Epithelial cell of esophagus (primary cell): ENCODE measurements at places on chromosomes 11 and 22.

DNA sequence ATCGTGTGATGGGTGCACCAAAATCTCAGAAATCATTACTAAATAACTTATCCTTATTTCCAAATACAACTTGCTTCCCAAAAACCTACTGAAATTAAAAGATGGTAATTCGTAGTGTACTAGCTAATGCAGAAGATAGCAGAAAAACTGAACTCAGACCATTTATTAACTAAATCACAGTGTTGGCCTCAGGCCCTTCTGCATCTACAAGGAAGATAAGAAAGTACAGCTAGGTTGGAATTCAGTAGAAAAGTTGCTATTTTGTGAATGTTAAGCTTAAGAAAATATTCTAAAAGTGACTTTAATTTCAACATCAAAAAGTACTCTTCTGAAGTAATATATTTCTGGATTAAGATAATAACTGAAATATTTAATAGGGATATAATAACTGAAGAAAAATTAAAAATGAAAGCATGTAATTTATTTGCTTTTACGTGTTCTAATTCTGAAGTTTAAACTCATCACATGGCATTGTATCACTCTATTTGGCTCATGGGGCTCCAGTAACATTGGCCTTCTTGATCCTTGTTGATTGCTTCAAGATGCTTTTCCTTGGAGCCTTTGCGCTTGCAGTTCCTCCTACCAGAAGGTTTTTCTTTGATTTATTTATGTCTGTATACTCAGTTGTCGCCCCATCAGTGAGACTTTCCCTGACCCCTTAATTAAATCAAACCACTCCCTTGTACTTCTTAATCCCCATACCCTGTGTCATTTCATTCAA is 847.9 kb upstream of the ANO3 start:
- no peak for DNase-seq

DNA sequence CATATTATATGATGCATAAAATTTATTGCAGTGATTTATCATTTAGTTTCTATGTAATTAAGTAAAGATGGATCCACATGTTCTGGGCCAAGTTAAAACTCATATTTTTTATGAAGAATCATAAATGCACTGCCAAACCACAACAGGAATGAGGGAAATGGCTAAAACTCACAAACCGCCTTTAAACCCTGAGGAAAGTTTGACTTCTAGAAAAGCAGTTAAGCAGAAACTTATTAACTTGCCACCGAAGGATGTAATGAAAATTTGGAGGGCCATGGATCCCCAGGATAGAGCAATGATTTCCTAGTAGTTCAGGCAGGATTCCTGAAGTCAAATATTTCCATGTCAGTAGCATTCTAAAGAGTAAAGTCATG is 218.3 kb upstream of the CTSC start:
- no peak for DNase-seq

DNA sequence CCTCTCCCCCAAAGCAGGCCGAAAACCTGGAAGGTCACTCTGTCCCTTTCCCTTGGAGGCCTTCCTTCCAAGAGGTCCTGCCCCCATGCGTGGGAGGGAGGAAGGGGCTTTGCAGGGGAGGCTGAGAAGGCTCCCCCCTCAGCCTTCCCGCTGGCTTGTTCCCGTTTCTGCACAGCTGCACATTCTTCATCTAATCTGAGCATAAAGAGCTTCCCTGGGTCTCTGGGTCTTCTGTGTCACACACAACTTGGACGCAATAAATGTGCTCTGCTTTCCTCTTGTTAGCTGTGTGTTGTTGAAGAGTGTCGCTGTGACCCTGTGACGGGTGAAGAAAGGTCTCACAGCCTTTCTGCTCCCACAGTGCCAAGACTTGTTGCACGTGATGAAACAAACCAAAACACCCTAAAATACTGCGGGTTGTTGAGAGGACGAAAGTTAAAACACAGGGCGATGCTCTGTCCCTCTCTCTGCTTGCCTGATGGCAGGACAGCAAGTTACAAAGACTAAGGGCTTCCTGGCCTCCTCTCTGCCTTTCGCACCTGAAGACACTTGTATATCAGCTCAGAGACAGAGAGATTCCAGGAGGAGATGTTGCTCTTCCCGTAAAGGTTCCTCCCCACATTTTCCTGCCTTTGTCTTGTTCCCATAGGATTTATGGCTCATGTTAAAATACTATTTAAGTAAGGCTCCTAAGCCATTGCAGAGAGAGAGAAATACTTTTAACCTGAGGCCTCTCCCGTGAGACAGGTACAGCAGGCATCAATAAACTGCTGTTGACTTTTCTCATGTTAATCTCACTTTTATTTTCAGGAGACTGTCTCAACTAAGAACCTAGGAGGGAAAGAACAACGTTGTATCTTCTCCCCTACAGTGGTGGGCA is 15.4 kb upstream of the IFITM3 start:
- DNase-seq: no peak

GRCh38 chr22:49303061-49303735 is 524.5 kb downstream of the BRD1 start:
- DNase-seq: no peak

DNA sequence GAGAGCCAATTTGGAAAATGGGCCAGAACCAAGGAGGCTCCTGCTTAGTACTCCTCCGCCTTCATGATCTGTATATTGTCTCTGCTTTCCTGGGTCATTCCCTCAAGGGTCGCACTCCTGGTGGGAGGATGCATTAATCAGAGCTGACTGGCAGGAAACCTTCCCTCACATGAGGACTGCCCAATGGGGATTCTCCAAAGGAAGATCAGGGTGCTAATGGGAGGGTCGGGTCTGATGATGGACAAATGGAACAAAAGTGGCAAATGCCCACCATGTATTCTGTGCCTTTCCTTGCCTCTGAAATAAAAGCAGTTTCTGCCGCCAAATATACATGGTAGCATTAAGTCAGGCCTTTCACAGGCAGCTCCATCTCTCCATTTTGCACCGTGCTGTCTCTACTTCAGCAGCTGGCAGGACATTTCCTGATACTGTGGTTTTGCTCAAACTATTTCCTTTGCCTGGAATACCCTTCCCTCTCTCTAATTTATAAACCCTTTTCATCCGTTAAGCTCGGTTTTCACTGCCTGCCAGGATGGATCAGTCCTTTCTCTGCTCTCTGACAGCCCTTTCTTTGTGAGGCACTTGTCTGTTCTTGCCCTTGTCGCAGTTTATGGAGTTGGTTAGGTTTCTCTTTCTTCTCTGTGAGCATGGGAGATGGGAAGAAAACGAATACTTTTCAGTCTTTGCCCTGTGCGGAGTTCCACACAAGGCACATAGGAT is 13.5 kb downstream of the SREBF2 start:
- DNase-seq: no peak

DNA sequence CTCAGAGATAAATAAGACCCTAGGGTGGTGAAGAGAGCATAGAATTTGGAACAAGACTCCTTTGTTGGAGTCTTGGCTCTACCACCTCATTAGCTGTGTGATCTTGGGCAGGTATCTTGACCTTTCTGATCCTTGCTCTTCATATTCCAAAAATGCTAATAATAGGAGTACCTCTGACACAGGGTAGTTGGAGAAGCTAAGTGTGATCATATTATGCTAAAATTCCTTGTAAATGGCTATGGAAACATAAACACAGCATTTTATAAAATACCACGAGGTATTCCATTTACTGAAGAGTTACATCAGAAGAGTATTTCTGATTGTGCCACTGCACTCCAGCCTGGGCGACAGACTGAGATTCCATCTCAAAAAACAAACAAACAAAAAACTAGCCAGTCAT is 9.4 kb downstream of the PTPRJ start:
- no peak for DNase-seq

DNA sequence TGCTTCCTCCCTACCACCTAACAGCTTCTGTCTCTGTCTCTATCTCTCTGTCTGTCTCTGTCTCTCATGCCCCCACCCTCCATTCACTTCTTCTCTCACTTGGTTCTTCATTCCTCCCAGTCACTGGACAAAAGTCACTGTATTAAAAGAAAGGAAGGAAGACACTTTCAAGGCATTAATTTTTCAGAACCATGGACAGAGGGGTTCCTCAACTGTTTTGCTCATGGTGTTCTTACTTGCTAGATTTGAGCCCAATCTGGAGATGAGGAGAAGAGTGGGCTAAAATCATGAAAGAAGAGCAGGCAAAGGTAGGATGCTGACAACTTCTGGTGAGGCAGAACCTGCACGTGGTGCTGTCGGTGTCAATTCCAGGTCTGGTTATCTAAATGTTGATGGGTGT is 116.7 kb upstream of the LARGE1 start:
- DNase-seq: no peak

DNA sequence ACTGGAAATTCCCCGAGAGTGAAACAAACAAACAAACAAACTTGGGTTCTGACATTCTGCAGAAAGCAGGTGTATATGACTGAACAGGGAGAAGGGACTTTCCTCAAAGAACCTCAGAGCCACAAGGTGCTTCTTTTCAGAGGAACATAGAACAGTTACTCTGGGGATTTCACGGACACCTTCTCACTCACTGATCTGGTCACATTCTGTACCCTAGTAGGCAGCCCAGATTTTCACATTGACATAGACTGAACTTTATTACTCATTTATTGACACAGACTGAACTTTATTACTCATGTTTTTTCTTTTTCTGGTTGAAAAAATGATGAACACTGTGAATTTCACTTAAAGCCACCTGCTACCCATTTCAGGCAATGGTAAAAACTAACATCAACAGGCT is 263.0 kb downstream of the OPCML start:
- no peak for DNase-seq

- peak; percentile 14 for DNase-seq
These were observed 24.9 kb downstream of the CDKN1C start for GRCh38 chr11:2860636-2861035.

- DNase-seq: no peak
These were observed 924.3 kb downstream of the TBC1D22A start for GRCh38 chr22:47686594-47687345.

DNA sequence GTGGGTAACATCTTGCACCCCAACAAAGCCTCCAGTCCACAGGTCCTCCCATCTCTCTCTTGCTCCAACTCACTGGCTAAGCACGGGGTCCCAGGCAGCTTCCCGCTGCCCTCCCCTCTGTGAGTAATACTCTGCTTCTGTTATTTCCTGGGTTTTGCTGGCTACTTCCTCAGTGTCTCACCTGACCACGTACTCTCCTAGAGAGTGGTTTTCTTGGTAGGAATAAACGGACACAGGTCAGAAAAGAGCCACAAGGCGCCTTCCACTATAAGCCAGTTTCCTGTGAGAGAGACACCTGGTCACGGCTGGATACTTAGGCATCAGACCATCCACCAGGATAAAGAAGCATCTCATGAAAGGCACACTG is 36.0 kb downstream of the ARRB1 start:
- DNase-seq: no peak

DNA sequence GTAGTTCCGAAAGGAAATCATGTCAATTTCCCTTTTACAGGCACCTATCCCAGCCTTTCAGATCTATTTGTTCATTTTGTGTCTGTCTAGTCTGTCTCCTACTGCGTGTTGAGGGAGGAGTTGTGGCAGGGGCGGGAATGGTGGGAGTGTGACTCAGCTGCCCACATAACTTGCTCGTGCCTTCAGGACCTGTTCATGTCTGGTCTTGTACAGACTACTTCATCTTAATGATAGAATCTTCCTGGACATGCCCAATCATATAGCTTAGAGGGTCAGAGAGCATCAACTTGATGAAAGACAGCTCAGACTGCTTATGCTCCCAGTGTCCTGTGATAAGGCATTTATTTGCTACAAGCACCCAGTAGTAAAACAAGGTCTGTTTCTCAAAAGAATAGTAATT is 61.0 kb upstream of the BIRC3 start:
- peak; percentile 99 for DNase-seq
